ENCODE measurements at places on chromosomes 12 and 14.

GRCh38 chr14:99192830-99193229 is 79.2 kb downstream of the BCL11B start:
- no peak for DNase-seq

DNA sequence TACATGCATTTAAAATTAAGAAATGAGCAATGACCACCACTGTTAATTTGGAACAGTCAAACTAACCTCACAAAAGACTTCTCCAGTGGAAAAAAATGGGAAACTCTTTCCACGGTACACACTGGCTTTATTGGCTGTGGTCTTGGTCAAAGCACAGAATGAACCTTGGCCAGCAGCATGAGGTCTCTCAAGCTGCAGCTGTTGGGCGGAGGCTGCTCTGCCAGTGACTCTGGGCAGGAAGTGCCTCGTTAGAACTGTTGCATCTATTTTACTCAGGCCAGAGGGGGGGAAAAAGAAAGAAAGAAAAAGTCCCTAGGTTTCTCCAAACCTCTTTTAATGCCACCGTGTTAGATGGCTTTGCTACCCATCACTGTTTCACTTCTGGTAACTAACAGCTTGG is 279.8 kb upstream of the DIO2 start:
- DNase-seq: no peak

GRCh38 chr12:114726092-114726710 is 42.2 kb upstream of the TBX3 start:
- no peak for DNase-seq

DNA sequence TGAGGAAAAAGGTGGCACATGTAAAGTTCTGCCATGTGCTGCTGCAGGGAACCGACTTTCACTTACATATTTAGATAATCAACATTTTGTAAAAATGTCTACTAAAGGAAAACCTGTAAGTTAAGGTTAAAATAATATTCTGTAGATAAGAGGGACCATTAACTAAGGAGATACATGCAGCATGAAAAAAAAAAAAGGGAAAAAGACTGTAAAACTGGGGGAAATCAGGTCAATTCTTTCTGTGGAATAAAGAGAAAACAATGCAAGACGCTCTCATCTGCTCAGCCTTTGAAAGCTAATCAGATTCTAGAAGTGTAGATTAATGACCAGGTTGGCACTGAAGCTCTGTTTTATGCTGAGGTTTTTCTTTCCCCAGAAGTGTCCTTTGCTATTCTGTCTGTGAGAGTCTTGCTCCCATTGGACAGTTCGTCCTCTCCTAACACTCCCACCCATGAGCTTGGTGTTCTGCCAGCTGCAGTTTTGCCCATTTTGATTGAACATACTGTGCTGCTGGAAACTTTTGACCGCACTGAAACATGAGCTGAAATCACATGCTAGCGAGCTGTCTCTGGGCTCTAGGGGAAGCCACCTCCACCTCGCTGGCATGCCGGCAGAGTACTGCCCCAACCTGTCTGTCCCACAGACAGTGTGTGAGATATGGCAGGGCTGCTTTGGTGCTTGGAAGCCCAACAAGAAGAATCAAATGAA is 39.7 kb downstream of the PPTC7 start:
- peak; percentile 18 for DNase-seq

- no peak for DNase-seq
Measured at GRCh38 chr14:95252219-95252618, 67.5 kb downstream of the CLMN start.

- DNase-seq: no peak
Measured at GRCh38 chr14:22096514-22096895, 422.9 kb upstream of the OR4E1 start.

- no peak for DNase-seq
Measured at GRCh38 chr14:74956280-74957072, 1.1 kb upstream of the PGF start.

- no peak for DNase-seq
Measured at GRCh38 chr12:107736914-107737313, 24.0 kb downstream of the PRDM4 start.
